H9 (cell line): ENCODE measurements at places on chromosomes 5 and 9. TPM values are rescaled to one million over a fixed set of nuclear protein-coding genes. Genes with fewer than 3 reads are reported as not detected.

- no peak for DNase-seq
Observed at GRCh38 chr9:89629081-89629976, 24.5 kb downstream of the GADD45G start.

GRCh38 chr5:106159616-106160015, 1511.1 kb downstream of the EFNA5 start:
- no peak for DNase-seq

GRCh38 chr5:43150748-43151147, 30.0 kb downstream of the ZNF131 start:
- no peak for DNase-seq

- no peak for DNase-seq
Observed at GRCh38 chr5:4230786-4231641, 635.4 kb downstream of the IRX1 start.

GRCh38 chr5:3377176-3377575, 218.5 kb upstream of the IRX1 start:
- DNase-seq: no peak

GRCh38 chr9:101485924-101486692, 47.5 kb upstream of the RNF20 start:
- DNase-seq: peak; percentile 75

GRCh38 chr9:385818-386398, 171.2 kb downstream of the DOCK8 start:
- peak; percentile 69 for DNase-seq

DNA sequence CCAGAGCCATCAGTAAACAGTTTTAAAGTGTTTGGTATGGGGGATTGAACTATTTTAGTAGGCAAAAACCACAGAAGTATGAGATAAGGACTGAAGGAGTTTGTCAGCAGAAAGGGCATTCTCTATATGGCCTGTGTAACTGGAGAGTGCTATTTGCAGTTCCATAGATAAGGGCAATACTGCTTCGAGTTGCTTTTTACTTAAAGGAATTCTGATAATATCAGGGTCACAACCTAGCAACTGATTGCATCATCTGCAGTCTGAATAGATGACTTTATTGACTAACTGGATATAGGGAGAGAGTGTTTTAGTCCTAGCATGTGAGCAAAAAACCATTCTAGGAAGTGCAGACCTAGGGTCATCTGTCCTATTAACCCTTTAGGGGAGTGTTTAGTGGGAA, 645.2 kb upstream of the PTPRD start:
- no peak for DNase-seq

- no peak for DNase-seq
Observed at GRCh38 chr5:135871268-135871915, 24.2 kb downstream of the IL9 start.

DNA sequence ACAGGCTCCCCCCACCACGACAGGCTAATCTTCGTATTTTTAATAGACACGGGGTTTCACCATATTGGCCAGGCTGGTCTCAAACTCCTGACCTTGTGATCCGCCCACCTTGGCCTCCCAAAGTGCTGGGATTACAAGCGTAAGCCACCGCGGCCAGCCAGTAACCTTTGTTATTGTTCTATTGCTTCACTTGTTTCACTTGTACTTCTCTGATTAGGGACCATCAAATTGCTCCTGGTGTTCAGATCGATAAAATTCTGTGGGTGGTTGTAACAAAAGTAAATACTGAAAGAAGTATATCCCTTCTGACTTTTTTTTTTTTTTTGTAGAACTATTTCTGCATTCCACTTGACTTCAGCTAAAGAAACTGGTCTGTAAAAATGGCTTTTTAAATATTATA, 445.5 kb upstream of the CDH10 start:
- no peak for DNase-seq

DNA sequence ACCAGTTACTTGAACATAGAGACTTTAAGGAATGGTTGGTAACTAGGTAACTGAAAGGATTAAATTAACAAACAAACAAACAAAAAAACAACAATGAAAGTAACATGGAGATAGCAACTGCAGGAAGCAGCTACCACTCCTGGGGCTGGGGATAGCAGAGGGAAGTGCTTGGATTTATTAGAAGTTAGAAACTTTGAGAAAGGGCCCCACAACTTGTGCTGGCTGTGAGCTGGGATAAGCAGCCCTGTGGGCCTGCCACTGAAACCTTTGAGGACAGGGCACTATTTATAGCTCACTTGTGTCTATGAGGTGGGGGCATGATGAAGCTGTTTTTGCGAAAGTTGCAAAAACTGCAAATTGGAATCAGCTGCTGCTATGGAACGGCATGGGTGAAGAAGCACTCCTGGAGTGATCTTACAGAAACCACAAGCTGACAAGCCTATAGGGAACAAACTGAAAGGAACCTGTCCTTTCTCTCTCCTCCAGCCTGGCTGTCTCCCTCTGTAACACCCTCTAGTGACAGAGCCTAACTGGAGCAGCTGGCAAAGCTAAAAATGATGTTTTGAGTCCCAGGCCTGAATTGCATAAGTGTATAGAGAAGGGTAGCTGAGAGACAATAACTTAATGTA, 91.4 kb upstream of the RANBP6 start:
- DNase-seq: peak; percentile 57

- DNase-seq: no peak
Observed at GRCh38 chr5:82802954-82803353, 274.2 kb downstream of the TMEM167A start.

SLC25A51 gene
- 12.4 and 12.9 TPM in 2 replicates for total RNA-seq
